ENCODE measurements at places on chromosomes 6 and 20.

GRCh38 chr20:56417911-56418310 lies 5.9 kb downstream of the CASS4 start:
- DNase-seq, result peak; percentile 38

DNA sequence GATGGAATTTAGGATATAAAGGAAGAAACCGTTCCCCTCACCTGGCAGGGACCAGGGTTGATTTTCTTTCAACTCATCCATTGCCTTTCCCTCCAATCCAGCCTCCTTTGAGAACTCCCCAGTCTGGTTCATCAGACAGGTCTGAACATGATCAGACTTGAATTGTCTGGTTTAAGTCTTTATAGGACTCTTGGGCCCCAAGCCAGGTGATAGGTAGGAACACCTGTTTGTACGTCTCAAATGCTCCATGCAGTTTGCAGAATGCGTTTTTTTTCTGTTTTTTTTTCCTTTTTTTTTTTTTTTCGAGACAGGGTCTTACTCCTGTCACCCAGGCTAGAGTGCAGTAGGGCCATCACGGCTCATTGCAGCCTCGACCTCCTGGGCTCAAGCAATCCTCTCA lies 4.1 kb upstream of the CEP250 start:
- no peak for DNase-seq

DNA sequence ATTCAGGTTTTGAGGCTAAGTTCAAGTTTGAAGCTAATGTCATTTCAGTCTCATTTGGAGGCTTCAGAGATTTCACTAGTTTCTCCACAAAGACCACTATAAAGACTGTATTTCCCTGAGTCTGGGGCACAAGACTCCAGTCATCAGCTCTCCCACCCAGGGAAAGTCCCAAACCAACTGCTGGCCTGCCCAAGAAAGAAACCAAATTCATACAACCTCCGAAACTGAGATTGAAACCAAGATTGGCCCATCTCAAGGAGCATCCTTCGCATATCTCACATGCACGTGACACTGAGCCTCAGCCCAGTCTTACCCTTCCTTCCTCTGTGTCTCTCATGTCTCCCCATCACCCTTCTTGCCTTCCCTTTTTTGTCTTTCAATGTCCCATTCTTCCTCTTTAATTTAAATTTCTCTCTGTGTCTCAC lies 3.5 kb upstream of the LTA start:
- no peak for DNase-seq

GRCh38 chr20:59706400-59706693 lies 102.0 kb downstream of the PHACTR3 start:
- no peak for DNase-seq

DNA sequence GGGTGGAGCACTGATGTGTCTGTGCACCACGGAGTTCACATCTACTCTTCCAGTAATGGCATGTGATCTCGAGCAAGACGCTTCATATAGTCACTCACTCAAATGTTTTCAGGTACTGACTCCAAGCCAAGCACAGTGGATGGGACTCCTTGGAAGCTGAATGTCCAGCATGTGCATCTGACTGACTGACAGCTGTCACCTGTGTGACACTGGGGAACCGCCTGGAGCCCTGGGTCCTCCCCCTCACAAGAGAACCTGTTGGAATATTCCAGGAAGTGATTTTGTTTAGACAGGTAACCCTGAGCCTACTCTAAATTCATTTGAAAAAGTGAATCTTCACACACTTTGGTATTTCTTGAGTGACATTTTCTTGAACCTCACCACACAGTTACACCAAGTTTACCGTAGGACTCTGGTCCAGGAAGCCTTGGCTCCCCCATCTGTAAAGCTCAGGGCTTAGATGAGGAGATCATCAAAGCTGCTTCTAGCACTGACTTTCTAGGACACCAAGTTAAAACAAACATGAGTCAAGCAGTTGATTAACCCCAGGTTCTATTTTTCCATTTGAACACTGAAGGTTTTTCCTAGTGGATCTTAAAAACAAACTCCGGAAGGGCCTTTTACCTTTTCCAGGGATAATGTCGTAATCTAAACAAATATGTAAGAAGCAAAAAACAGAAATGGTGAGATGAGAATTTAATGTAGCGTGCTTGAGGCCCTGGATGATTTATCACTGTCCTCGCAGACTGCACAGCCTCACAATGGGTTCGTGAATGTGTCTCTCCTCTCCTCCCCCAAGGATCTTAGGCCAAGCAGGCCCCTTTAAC lies 50.1 kb downstream of the EDN3 start:
- no peak for DNase-seq

DNA sequence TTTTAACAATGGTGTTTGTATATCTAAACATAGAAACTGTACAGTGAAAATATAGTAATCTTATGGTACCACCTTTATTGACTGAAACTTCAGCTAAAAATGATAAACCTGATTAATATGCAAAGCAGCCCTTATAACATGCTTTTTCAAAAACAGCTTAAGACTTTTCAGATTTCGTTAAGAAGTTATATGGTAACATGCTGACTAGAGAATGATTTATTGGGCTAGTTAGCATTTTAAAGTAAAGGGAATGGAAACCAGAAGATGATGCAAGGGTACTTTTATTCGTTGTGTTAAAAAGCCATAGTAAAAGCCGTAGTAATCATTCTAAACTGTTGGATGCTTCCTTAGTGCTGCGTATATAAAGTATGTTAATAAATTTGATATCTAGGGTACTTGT lies 50.5 kb downstream of the CBFA2T2 start:
- no peak for DNase-seq

- no peak for DNase-seq
These were observed 36.6 kb downstream of the HLA-G start for GRCh38 chr6:29864037-29864810.

DNA sequence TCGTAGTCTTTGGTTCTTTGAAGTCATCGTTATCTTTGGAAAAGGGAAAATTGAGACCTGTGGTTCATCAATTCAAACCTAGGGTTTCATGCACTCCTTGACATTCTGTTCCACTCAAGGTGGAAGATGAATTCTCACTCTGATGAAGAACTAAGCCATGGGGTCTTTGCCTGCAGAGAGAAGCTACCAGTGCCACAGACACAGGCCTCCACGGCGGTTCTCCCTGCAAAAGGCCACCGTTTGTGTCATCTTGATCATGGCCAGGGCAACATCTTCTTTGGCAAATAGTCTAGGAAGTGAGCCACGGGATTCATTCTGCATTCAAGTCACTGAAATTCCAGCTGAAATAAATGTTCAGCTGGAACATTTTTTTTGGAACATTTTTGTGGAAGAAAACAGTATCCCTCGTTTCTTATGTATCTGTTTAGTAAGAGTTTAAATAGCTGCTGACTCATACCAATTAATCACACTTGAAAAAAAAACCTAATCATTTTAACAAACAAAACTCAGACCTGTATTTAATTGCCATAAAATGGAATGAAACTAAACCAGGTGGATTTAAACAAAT lies 206.0 kb upstream of the FOXQ1 start:
- DNase-seq, result peak; percentile 15

- DNase-seq, result peak; percentile 78
These were observed at the start of gene LRRC73 for GRCh38 chr6:43509984-43510826. TSS of gene LRRC73 (minus strand) at chr6:43510346. CDS start at chr6:43509785, 561 bp downstream.

DNA sequence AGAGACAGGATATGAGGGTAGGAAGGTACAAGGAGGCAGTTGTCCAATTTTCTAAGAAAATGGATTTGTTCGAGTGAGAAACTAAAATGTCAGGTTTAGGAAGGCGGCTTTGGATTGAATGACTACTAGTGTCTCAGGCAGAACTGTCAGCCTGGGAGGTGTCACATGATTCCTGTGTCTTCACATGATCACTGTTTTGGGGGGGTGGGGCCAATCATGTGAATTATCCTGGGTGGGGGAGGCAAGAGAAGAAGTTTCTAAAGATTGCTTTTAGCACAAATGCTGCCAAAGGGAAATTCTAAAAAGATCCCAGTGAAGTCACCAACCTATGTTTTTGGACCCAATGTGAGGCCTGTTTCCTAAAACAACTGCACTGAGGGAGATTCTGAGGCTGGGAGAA lies 2.3 kb downstream of the SIRPA start:
- peak; percentile 43 for DNase-seq

DNA sequence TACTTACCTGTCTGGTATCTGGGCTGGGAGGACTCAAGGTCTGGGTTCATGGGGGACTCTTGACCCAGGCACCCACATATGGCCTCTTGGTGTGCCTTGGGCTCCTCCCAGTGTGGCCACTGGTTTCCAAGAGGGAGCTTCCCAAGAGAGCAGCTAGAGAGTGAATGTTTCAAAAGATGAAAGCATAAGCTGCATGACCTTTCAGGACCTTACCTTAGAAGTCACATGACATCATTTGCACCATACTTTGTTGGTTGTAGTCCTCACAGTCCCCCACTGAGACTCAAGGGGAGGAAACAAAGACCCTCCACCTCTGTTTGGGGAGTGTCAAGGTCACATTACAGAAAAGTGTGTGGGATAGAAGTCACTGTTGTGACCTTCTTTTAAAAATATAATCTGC lies 13.9 kb downstream of the ACTR5 start:
- no peak for DNase-seq

DNA sequence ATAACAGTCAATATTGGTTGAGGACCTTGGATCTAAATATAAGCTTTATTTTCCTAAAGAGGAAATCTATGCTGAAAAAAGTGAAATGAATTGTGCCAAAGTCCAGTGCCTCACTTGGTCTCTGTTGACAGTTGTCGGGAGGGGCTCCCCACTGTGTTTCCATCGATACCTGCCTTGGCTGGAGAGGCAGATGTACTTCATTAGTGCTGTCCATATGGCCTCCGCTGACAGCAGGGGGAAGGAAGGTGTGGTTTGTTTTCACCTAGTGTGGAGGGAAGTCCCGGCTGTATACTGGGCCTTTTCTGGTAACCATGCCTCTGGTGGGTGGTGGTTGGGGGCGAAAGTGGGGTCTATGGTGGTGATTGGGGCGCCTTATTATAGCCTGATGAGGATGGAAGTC lies 42.7 kb downstream of the CD2AP start:
- no peak for DNase-seq

GRCh38 chr6:40268614-40269013 lies 318.6 kb downstream of the LRFN2 start:
- DNase-seq, result no peak

GRCh38 chr6:112663698-112664097 lies 316.6 kb downstream of the RFPL4B start:
- DNase-seq, result peak; percentile 23

GRCh38 chr20:38237381-38237780 lies 23.2 kb downstream of the KIAA1755 start:
- DNase-seq, result no peak

- no peak for DNase-seq
These were observed 12.5 kb downstream of the ROMO1 start for GRCh38 chr20:35711588-35712209.

DNA sequence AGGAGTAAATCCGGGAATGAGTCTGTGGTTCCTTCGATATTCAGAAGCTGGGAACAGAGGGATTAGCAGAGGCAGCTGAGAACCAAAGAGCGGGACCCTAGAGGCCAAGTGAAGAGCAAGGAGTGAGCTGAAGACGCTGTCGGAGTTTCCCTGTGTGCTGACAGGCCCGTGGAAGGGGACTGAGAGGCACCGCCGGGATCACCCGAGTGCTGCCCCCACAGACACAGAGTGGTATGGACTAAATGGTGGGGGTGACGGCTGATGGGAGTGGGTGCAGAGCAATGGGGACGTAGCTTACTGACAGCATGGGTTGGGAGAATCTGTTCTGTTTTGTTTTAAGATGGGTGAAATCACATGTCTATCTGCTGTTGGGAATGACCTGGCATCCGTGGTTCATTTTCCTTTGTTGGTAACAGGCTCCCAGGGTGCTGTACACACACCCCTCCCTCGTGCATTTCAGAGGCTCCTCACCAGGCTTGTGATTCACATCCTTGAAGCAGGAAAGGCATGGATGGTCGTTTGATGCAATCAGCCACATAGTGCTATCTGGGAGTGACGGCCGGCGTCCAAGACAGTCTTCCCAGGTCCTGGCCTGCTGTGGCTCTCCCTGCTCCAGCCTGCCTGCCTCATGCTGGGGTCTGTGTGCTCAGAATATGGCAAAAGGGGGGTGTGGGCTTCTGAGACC lies 97.4 kb downstream of the THBS2 start:
- peak; percentile 79 for DNase-seq
